Activated CD8-positive, alpha-beta memory T cell treated with anti-CD3 and anti-CD28 coated beads for 1 hour (primary cell): ENCODE measurements at places on chromosomes 2 and 18.

DNA sequence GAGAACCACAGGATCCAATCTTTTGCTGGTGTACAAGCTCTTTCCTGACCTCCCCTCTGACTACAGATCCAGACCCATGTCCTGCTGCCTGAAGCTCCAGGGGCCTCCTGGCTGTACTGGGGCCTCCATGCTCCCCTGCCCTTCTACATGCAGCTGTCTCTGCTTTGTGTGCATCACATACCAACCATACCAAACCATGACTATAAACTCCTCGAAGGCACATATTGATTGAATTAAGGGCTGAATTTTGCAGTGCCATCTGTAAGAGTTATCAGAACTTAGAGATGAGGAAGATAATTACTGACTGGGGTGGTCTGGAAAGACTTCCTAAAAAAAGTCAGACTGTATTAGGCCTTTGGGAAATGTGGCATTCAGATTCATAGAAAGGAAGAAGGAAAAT lies 139.9 kb upstream of the CXCR4 start:
- no peak for DNase-seq

- DNase-seq: no peak
These were observed 109.7 kb downstream of the RGPD3 start for GRCh38 chr2:106358521-106358920.

GRCh38 chr2:8641301-8641965 lies 40.4 kb upstream of the ID2 start:
- DNase-seq: no peak

DNA sequence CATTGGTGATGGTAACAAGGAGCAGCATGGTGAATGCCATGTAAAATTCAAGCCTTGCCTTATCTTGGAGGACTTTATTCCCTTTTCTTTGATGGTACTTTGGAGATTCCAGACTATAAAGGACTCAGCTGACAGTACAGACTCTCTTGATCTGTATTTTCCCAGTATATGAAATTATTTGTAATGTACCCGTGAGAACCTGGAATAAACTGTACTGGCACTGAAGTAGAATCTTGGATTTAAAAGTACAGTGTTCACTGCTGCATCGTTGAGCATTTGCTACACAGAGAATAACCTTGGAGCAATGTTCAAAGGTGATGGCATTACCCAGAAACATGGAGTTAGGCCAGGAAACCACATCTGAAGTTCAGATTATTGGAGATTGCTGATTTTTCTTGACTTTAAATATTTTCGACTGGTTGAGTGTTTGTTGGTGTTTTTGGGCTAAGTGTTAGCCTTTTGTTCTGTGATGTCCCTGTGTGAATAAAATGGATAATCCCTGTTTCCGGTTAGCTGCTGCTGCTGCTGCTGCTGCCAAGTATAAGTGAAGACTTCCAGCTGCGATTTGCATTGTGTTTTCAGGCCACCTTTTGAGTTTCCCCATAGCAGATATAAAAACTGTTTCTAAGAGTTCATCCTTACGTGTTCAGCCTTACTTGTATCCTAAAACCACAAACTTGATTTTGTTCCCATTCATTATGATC lies 122.0 kb downstream of the SPTBN1 start:
- no peak for DNase-seq
